ENCODE measurements at places on chromosomes 3 and 15.

GRCh38 chr3:23157331-23157730 is 45.8 kb upstream of the UBE2E2 start:
- H3K36me3 ChIP-seq, result no peaks in the 10 kb centered on the region
- H3K27ac ChIP-seq, result no peak overlapping the region
- no peaks in the 10 kb centered on the region for H3K27me3 ChIP-seq
- no peaks in the 10 kb centered on the region for H3K4me1 ChIP-seq
- no peak overlapping the region for H3K4me3 ChIP-seq
- no peak for DNase-seq

DNA sequence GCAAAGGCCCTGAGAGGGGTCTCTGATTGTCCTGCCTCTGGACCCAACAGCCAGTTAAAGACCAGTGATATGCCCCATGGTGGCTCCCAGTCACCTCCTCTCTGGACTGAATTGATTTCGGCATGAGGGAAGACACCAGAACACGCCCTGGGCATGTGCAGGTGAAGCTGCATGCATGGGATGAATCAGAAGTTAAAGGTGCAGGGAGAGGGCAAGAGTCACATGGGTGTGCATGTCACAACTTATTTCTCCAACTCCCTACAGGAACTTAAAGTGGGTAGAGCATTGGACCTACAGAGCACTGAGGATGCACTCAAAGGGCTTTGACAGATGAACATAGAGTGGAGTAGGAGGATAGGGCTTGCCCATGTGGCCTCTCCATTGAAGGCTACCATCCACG is 16.9 kb upstream of the RHCG start:
- no peak overlapping the region for H3K4me3 ChIP-seq
- H3K27me3 ChIP-seq, result no peaks in the 10 kb centered on the region
- no peak for DNase-seq
- H3K27ac ChIP-seq, result no peak overlapping the region

GRCh38 chr3:156535162-156535627 is 19.7 kb downstream of the SSR3 start:
- H3K36me3 ChIP-seq, result peaks cover 18% of the 10 kb centered on the region
- DNase-seq, result no peak
- no peaks in the 10 kb centered on the region for H3K4me1 ChIP-seq
- no peak overlapping the region for H3K27ac ChIP-seq
- H3K4me3 ChIP-seq, result no peak overlapping the region

- H3K4me3 ChIP-seq, result no peak overlapping the region
- peaks cover 18% of the 10 kb centered on the region for H3K36me3 ChIP-seq
- H3K27me3 ChIP-seq, result no peaks in the 10 kb centered on the region
- no peak overlapping the region for H3K27ac ChIP-seq
- H3K4me1 ChIP-seq, result no peaks in the 10 kb centered on the region
These were observed 25.7 kb downstream of the CEP152 start for GRCh38 chr15:48785195-48785594.

DNA sequence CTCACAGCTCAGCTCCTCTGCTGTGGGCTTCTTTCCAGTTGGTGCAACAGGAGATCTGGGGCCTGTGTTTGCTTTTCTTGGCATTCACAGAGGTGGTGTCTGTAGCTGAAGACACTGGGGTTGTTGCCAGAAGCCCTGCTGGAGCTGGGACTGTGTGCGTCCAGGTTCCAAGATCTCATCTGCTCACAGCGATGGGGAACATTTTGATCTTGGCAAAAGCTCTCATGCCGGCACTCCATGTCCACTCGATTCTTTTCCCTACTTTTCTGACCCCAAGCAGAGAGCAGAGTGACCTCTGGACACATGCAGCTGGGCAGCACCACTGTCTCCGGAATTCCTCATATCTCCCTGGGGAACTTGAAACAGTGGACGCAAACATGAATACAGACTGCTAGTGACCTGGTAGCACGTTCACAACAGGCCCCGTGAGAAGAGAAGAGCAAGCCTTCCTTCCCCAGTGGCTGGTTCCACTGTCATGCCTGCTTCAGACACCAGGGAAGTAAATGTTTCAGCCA is 36.1 kb upstream of the MECOM start:
- no peak overlapping the region for H3K4me3 ChIP-seq
- H3K27ac ChIP-seq, result no peak overlapping the region

GRCh38 chr3:40470701-40471100 is 6.2 kb upstream of the ZNF619 start:
- no peak for DNase-seq
- no peaks in the 10 kb centered on the region for H3K27me3 ChIP-seq
- H3K4me3 ChIP-seq, result no peak overlapping the region
- H3K36me3 ChIP-seq, result peaks cover 3% of the 10 kb centered on the region
- H3K4me1 ChIP-seq, result no peaks in the 10 kb centered on the region
